ENCODE measurements at places on chromosomes 6 and 20. TPM values are rescaled to one million over a fixed set of nuclear protein-coding genes. Genes with fewer than 3 reads are reported as not detected.
A peak's percentile ranks its signal among the peaks of the same experiment; 100 is the strongest.

DNA sequence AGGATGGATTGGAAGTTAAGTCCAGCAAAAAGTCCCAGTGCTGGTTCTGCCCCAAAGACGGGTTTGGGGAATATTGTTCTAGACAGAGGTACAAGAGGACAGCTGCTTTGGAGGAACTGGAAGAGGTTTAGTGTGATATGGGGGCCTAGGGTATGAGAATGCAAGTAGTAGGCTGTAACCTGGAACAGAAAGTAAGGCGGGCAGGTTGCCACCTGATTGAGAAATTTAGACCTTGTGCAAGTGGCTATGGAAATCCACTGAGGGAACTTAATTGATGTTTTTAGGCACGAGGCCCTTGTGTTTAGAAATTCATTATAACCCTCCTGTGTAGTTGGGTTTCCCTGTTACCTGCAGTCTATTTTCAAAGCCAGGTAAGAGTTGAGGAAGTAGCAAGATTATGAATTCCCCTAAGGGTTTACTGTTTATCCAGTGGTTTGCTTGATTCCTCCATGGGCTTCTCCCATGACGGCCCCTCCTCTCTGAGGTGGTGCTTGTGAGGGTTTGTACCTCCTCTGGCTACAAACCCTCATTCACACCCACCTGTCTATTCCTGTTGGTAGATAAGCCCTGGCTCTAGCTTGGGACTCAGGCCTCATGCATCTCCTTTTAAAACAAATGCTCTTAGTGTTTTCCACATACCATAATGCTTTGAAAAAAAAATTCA, 42.0 kb upstream of the BCAS1 start:
- DNase-seq: no peak

- no peak for DNase-seq
Measured at GRCh38 chr6:46011188-46012085, 4.2 kb downstream of the CLIC5 start.

DNA sequence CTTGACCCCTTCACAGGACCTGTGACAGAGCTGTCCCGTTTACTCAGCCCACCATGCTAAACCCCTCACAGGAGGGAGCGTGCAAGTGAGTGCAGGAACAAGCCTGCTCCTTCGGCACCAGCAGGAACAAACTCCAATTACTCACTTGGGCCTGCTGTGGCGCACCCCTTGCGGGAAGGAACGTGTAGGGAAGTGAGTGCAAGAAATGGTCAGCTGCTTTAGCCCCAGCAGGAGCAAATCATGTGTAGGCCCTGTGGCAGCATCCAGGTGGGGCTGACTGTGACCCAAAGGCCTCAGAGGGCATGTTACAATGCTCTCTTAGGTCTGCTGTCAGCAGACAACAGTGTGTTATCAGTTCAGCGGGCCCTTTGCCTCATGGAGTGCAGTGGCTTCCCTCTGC, 574.4 kb downstream of the PRKN start:
- no peak for DNase-seq

- DNase-seq: no peak
Measured at GRCh38 chr6:103799971-103800670, 1059.6 kb downstream of the HACE1 start.

DNA sequence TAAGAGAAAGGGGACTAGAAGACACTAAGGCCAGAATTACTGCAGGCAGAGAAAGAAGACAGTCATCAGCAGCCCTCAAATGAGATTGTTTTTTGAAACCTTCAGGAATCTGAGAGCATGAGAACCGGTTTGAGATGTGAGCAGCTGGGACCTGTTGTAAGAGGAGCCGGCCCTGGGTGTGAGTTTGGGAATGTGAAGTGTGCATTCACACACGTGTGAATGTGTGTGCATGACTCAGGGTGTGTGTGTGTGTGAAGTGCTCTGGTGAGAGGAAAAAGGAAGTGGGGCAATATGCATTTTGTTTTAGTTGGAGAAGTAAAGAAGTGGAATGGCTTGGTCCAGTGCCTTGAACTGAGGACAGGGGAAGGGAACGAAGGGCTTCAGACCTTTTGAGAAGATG, 4.3 kb downstream of the SCUBE3 start:
- DNase-seq: peak; percentile 58

DNA sequence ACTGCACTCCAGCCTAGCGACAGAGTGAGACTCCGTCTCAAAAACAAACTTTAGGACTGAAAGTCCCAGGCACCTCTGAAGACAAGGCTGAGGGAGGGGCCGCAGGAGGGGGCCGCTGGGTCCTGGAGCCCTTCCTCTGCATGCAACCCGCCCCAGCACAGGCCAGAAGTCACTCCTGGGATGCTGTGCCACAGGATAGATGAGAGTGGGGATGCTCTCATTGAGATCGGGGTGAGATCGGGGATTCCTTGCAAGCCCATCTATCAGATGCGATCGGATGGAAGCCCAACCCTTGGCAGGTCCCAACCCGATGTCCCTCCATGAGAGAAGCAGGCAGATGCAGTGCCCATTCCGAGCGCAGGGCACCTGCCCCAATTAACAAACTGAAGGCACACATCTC, 66.5 kb downstream of the WDR27 start:
- DNase-seq: no peak

DNA sequence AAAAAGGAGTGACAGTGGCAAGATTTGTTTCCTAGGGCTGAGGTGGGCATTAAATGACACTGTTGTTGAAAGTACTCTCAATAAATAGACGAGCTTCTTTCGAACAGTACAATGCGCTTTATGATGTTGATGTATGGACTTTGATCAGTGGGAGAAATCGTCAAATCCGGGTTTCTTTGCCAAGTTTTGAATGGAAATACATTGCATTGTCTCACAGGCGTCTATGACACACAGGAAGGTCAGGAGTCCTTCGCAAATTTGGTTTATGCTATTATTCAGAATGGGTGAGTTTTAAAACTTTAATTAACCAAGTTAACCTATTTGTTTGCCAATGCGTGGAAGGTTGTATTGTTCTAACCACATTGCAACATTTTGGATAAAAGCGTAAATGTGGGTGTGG, 547.3 kb upstream of the SLC35B3 start:
- DNase-seq: no peak

DNA sequence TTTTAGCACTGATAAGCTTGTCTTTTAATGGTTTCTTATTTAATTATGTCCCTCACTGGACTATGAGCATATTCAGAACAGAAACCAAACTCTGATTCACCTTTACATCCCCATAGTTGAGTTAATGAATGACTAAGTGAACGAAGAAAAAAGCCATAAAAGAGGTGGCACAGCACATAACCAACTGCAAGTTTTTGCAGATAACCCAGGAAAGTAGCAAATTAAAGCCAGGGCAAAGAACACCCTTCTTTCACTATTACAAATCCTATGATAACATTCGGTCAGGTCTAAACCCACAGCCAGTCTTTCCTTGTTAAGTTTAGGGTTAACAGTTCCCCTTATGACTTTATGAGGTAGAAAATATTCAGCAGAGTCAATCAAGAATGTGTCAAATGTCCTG, 102.7 kb downstream of the RIN2 start:
- DNase-seq: no peak

GRCh38 chr6:29593199-29593855, 8.4 kb downstream of the OR2H2 start:
- DNase-seq: no peak

GRCh38 chr6:152078804-152079203, 271.3 kb downstream of the ESR1 start:
- DNase-seq: no peak

DNA sequence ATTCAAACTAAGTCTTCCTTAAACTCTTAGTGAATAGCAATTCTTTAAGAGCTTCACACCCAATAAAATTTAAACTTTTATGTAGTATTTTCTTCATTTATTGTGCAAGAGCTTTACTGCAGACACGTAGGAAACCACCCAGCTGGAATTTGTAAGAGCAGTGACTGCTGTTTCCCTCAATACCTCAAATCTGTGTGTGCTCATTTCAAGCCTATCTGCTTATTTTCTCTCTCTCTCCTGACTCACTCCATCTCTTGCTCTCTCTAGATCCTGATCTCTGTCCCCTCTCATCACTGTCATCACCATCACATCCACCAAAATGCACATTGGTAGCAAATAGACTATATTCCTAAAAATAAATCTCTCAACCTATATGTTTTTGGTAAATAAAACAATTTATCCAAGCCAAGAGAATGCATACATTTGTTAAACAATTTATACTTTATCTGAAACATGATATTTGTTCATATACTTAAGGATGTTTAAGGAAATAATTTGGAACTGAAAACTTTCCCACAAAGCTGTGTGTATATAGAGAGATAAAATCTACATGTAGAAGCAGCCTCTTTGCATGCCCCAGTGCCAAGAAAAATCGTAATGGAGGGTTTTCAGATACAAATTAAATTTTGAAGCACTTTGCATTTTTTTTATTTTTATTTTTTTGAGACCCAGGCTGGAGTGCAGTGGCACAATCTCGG, 273.0 kb downstream of the TFAP2A start:
- DNase-seq: no peak

- DNase-seq: peak; percentile 93
Measured at GRCh38 chr6:9405369-9405768, 970.0 kb upstream of the SLC35B3 start.

- no peak for DNase-seq
Measured at GRCh38 chr6:25629198-25629576, 22.8 kb upstream of the SCGN start.

DNA sequence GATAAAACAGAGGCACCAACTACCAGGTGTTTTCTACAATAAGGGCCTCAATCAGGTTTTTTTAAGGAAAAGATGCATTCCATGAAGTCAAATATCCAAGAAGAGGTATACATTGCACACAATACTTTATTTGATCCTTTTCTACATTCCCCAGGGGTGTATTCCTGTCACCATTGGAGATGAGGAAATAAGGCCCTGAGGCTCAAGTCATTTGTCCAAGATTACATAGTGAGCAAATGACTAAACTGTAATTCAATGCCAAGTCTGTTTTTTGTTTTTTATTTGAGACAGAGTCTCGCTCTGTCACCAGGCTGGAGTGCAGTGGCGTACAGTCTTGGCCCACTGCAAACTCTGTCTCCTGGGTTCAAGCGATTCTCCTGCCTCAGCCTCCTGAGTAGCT, 69.2 kb upstream of the CDYL start:
- DNase-seq: no peak

CRISP2 gene
- total RNA-seq: not detected

NMBR gene
- under 0.01 TPM for total RNA-seq

CCM2L gene
- total RNA-seq: not detected

LAMA2 gene
- total RNA-seq: 67.5 TPM

ARMH2 gene
- total RNA-seq: not detected

LY6G6D gene
- not detected for total RNA-seq

THBS2 gene
- 269 TPM for total RNA-seq

XKR7 gene
- not detected for total RNA-seq
